ENCODE measurements at places on chromosomes 7 and 10.
A peak's percentile ranks its signal among the peaks of the same experiment; 100 is the strongest.

DNA sequence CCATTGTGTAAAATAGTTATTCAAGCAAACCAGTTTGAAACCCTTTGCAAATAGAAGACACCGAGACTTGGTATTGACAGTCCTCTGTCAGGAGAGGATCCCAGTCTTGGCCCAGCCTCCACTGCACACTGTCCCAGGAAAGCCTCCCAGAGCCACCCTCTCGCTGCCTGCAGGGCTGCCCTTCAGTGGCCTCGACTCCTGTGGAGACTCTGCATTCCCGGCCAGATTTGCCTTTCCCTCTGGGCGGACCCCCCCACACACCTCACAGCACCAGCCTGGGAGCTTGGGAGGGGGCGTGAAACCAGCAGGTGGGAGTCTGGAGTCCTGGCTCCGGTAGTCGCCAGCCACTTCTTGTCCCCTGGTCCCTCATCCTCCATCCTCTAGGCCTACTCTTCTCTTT lies 48.7 kb downstream of the GRK5 start:
- no peak for DNase-seq

- no peak for DNase-seq
Measured at GRCh38 chr7:104983578-104984539, 30.1 kb upstream of the KMT2E start.

- no peak for DNase-seq
Measured at GRCh38 chr10:128630787-128631252, 504.6 kb upstream of the MKI67 start.

DNA sequence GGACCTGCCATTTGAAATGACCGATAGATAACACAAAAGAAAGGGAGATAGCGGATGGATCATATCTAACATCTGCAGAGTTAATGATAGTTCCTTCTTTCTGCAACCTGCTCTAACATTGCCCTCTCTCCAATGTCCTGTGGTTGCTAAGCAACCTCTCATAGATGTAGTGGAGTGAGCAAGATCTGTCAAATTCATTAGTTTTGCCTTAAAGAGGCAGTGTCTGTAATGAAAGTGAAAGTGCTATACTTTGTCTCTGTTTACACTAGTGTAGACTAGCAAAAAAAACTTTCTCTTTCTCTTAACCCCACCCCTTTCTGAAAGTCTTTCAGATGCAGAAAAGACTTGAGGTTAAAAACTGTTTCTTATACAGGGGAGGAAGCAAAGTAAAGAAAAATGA lies 1196.9 kb downstream of the SORCS3 start:
- DNase-seq, result no peak

- DNase-seq, result no peak
Measured at GRCh38 chr10:91944880-91945630, 21.5 kb downstream of the BTAF1 start.

DNA sequence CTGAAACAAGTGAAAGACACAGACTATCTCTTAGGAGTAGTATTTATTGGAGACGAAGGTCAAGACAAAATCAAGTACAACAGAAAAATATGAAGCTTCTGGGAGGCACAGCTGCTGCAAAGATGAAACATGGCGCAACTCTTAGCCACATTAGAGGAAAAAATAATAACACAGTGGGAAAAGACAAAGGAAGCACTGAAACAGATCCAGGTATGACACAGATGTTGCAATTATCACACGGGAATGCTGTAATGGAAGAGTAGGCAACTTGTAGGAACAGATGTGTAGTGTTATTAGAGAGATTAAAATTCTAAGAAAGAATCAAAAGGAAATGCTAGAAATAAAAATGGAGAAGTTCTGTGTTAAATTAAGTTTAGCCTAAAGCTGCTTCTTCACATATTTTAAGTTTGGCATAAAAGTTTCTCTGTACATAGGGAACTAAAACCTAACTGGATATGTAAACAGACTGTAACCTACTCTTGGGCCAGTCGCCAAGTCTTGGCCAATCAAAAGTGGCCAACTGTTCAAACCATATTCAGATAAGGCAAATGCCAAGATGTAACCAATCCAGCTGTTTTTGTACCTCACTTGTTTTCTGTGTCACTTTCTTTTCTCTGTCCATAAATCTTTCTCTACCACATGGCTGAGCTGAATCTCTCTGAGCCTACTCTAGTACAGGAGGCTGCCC lies 1132.0 kb upstream of the LRRTM3 start:
- no peak for DNase-seq

DNA sequence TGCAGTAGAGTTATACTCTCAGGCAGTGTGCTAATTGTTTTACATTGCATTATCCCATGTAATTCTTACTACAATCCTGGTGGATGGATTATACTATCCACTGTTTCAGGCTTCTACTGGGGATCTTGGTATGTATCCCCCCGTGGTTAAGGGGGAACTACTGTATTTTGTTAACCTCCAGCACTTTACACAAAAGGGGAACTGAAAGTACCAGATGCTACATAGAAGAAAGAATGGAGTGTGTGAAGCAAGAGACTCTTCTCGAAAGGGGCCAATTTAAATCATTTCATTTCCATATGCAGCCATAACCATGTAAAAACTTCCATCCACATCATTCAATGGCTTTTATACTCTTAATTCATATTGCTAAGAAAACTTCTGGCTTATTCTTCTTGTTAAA lies 69.4 kb downstream of the C1GALT1 start:
- DNase-seq, result no peak

DNA sequence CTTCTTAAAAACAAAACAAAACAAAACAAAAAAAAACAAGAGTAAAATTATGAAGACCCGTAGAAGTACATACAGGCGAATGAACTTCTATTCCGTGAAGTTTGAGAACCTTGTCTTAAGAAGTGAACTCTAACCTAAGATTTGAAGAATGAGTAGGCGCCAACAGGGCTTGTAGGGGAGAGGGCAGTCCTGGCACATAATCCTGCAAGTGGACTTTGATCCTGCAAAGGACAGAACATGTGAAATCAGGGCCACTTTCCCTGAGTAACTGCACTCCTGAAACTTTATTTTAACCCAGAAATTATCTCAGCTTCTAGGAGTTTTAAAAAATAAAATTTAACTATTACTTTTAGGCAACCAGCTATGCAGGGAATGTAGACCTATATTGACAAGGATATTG lies 62.0 kb downstream of the GNAT3 start:
- no peak for DNase-seq

DNA sequence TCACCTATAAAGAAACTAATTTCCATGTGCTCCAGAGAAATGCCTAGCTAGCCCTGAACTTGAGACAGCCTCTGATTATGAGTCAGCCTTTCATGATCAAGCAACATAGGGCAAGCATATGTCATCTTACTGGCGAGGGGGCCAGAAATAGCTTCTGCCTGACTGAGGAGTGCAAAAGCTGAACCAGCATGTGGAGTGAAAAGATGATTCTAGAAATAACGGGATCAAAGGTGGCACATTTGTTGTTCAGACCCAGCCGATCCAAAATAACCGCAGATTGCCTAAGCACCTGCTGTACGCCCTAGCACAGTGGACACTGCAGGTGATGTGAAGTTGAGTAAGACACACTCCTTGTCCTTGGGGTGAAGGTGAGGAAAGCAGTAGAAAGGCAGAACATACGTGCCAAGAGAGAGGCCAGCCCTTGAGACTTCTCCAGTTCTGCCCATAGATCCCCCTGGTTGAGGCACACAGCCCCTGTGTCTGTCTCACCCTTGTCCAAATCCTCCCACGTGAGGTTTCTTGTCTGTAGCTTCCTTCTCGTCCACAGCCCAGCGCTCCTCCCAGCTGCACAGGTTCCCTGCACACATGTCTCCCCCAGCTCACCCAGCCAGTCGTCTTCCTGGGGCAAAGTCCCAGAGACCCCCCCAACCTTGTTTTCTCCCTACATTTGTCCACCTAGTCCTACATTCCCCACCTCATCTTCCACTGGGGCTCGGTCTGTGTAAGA lies 2.8 kb upstream of the BCL7B start:
- DNase-seq, result peak; percentile 69

GRCh38 chr7:141906285-141906684 lies 9.9 kb upstream of the OR9A4 start:
- no peak for DNase-seq

- no peak for DNase-seq
Measured at GRCh38 chr10:99981581-99982199, 28.1 kb downstream of the DNMBP start.

DNA sequence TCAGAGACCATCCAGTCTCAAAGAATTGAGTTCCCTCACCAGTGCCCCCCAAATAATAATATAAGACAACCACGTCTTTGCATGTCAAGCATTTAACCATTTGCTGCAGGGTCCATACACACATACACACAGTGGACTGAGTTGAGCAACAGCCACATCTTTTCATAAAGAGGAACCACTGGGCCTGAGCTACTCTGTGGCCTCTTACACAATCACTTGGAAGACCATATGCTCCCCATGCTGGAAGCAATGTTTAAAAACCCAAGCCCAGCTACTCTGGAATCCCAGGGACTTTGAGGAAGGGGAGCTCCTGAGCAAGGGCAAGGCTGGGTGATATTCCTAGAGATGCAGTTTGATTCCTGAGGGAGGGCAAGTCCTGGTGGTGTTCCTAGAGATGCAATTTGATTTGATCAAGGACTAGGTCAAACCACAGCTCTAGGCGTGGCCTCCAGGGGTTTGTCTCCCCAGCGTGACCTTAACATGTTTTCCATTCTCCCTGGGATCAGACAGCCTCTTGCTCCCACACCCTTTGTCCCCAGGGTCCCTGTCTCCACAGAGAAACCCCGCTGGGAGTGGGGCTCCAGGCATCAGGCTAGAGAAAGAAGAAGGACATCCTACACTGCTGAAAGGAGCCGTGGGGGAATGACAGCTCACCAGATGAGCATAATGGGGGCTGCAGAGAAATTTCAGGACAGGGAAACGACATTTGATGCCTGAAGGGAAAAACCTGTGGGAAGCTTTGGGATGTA lies 376.2 kb upstream of the MGMT start:
- no peak for DNase-seq

GRCh38 chr7:84077336-84077735 lies 117.3 kb downstream of the SEMA3A start:
- DNase-seq, result no peak

GRCh38 chr7:122467661-122468449 lies 163.3 kb upstream of the FEZF1 start:
- no peak for DNase-seq

- no peak for DNase-seq
Measured at GRCh38 chr10:73953665-73954064, 42.7 kb downstream of the PLAU start.
